ENCODE measurements at places on chromosomes 7 and 10.
A peak's percentile ranks its signal among the peaks of the same experiment; 100 is the strongest.

GRCh38 chr10:31129271-31129670 is 97.6 kb upstream of the ZNF438 start:
- DNase-seq, result no peak

DNA sequence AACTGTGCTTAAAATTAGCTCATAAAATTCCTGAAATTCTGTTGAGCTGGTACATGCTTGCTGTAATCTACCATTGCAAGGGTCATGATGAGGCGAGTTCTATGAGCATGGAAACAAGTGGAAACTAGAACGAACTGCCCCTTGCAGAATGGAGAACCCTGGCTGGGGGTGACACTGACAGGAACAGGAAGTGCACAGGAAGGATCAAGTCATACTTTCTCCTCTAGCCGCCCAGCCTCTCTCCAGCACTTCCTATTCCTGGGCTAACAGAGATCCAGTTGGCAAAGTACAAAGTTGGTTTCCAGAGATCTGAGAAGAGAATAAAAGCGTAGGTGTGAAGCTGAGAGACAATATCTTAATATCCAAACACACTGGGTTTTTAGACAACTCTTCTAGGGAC is 414.2 kb upstream of the PODXL start:
- DNase-seq, result no peak

GRCh38 chr10:34627741-34628140 is 187.4 kb downstream of the PARD3 start:
- no peak for DNase-seq

GRCh38 chr10:33341637-33342036 is 7.2 kb upstream of the NRP1 start:
- DNase-seq, result no peak

DNA sequence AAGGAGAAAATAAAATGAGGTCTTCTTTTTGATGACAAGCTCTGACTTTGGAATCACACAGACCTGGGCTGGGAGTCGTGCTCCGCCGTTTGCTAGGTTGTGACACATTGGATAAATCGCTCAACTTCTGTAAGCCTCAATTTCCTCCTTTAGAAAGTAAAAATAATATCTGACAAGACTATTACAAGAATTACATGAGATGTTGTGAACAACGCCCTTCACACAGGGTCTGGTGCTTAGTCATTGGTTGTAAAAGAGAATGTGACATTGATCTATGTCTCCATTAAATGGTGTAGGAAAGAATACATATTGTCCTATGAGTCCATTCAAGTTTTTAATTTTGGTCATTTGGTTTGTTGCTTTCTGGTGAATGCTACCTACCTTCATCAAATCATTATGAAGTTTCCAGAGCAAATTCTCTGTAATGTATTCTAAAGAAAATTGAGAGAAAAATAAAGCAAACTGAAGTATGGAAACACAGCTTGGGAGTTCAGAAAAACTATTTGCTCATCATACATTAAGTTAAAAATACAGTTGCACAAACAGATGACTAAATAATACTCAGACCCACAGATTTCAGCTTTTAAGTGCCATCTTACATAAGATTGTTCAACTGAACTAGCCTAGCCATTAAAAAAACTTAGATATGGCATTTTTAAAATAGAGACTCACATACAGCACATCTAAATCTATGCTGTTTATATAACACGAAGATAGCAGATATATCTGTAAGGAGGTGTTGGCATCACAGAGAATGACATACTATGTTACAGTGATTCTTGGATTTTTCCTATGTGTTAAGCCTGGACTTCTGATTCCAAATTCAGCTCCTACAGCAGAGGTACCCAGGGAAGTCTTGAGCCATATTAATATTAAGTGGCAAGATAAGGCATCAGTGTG is 12.3 kb upstream of the ADRB1 start:
- DNase-seq, result no peak

DNA sequence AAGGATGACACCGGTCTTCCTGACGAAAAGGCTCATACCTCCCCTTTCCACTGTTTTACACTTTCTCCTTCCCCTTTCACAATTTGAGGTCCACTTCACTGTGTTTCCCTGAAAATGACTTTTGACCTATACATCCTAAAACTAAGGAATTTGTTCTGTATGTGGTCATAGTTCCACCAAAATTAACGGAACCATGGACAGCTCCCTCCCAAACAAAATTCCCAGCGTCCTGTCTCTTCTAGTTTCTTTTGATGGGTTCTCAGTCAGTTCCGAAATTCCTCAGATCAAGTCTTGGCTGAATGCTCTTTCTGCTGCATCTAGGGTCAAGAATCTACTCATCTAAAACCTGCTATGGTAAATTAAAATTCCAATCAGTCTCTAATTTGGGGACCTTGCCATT is 1191.9 kb downstream of the CNTNAP2 start:
- no peak for DNase-seq

DNA sequence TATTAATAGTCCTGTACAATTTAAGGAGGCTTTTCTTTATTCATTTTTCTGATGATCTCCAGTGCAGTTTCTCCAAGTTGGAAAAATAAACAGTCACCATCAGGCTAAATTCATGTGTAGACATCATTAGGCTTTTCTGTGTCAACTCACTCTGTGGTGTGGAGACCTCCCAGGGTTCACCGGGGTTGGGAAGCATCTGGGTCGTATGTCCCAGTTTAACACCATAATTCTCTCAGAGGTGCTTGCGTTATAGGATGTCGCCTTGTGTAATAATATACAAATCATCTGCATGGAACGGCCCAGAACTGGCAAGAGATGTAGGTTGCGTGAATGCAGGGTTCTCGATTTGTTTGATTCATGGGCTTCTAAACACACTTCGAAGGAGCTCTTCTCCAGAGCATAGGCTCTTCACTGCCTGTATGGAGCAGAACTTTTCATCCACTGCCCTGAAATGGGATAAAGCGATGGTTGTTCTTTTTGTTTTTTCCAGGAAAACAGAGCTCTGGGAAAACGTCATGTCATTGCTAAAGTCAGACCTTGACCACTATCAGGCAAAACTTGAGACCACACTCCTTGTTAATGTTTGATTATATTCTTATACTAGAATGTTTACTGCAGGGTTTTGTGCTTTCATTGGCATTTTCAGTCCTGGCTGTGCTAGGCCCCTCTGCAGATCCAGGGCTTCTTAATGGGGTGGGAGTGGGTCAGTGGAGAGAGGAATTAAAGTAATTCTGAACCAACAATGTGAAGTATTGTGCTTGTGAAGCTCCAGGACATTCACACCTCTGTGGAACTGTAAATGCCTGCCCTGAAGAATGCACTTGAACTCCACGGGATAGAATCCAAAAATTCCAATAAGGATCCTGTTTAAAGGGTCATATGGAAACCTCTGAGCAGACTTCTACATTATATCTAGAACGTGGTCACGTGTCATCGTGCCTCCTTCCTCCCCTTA is 172.8 kb downstream of the TRIL start:
- no peak for DNase-seq

DNA sequence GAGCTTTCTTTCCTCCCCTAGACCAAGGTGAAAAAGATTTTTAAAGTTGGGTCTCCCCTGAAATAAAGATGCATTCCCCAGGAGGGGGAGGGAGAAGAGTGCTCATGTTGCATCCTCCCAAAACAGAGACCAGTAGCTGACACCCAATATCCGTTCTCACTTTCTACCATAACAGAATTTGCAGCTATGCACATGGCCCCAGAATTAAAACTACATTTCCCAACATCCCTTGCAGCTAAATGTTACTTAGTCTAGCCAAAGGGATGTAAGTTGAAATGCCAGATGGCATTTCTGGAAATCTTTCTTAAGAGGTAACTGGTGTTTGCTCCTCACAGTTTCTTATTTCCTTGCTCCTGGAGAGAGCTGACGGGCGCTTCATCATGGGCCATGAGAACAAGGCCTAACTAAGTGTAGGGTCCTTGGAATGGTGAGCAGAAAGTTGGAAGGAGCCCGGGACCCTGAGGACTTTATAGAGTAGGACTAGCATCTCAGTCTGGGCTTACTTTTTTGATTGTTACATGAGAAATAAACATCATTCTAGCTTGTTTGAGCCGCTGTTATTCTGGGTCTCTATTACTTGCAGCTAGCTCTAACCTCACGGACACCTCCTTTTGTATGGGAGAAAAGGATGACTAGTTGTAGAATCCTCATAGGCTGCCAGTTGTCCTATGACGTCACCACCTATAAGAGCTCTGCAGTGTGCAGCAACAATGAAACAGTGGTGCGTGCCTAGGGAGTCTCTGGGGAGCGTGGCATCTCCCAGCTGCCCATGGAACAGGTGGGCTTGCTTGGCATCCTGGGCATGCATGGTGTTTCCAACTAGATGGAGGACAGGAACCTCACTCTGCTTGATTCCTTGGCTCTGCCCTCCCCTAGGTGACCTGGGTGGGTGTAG is 46.1 kb upstream of the EXOC6 start:
- DNase-seq, result no peak

- DNase-seq, result no peak
Measured at GRCh38 chr10:27819781-27820531, 74.3 kb upstream of the MKX start.

- peak; percentile 78 for DNase-seq
Measured at GRCh38 chr7:22718200-22718711, 8.7 kb upstream of the IL6 start.

- no peak for DNase-seq
Measured at GRCh38 chr7:116525913-116526861, 1.4 kb downstream of the CAV1 start.

DNA sequence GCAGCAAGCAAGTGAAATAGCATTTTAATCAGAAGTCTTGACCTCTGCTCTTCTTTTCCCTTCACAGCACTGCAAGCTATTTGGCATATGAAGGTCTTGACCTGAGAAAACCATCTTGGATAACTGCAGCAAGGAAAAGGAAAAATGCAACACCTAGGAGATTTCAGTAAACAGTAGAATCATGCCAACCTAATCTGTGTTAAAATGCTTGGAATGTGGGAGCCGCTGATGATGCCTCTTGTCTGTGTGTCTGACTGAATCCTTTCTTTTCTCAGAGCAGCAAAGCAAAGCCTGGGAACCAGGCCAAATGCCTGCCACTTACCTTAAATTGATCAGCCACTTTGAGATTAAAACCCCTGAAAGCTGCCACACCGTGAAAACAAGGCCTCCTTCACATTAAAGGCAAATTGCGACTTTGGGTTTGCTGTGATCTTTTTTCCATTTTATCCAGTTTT is 80.4 kb upstream of the CDK6 start:
- no peak for DNase-seq

- no peak for DNase-seq
Measured at GRCh38 chr10:77032188-77032570, 605.4 kb downstream of the KCNMA1 start.

GRCh38 chr10:130300608-130301020 is 164.4 kb downstream of the GLRX3 start:
- DNase-seq, result no peak

DNA sequence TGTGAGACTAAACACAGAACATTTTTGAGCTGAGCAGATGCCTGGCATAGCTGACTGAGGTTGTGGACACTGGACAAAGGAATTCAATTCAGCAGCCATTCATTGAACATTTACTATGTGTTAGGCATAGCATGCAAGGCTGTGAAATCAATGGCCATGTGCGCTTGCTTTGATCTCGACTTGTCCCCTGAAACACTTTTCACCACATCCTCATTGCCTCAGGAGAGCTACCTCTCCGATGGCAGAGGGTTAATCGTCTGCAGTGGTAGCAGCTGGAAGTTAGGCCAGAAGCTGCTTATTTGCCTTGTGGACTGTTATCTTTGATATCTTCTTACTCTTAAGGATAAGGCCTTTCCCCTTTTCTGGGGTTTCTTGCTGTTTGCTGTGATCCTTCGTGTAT is 297.8 kb downstream of the AUTS2 start:
- DNase-seq, result no peak

DNA sequence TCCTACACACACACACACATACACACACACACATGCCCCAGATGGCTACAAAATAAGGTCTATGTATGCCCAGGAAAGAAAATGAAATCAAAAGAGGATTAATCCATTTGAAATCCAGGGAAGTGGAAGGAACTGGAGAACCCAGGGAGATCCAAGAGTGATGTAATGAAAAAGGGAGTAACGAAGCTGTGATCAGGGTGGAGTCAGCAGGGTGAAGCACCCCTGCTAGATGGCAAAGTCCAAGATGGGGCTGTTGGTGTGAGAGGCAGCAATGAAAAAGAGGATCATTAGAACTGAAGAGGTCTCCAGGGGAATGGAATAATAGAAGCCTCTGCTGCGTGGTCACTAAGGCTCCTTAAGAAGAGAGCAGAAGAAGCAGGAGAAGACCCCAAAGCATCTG is 43.6 kb upstream of the IL6 start:
- no peak for DNase-seq

GRCh38 chr10:6072215-6072934 is 10.2 kb upstream of the IL2RA start:
- no peak for DNase-seq

- no peak for DNase-seq
Measured at GRCh38 chr7:27901028-27901760, 161.2 kb downstream of the TAX1BP1 start.

DNA sequence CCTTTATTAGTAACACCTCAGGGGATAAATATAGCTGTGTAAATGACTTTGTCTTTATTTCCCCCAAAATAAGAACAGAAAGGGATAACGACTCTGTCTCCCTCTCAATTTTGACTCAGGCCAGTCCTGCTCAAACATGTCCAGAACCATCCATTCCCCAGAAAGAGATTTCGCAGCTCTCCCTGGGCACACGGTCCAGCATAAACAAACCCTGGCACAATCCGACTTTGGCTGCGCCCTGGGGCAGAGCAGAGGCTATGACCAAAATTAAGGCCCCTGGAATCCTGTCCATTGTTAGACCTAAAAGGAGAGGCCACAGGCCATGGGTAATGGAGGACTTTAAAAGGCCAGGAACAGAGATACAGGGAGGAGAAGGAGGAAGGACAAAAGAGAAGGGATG is 99.1 kb downstream of the PRPF18 start:
- no peak for DNase-seq

- DNase-seq, result no peak
Measured at GRCh38 chr10:22742678-22743077, 28.3 kb upstream of the PIP4K2A start.

DNA sequence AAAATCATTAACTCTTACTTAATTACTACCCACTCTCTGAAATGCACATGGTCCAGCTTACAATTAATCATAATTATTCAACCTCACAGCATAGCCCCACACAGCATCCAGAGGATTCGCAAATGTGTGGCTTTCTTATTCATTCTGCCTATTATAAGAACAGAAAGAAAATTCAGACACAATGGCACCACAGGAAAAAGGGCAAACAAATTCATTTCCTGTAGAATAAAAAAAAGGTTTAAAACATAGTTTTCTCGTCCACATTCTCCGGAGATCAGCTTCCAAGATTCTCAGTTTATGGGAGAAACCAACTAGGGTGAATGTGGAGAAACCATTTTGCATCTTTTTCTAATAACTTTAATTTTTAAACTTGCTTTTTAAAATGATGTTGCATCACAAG is 201.6 kb downstream of the PARD3 start:
- DNase-seq, result no peak

DNA sequence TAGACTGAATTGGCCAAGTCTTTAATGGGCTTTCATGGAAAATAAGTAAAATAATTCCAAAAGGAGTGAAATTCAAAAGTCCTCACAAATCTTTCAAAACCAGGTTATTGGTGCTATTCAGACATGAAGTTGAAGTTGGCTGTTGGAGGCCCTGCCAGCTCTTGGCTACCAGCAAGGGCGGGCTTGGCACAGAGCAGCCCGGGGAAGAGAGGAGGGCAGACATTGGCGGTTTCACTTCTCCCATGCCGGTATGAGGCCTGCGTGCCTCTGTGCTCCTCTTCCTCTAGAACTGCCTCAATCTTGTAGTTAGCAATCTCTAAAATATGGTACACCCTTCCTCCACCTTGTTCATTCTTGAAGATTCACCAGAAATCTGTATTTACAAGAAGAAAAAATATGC is 16.4 kb upstream of the NPS start:
- DNase-seq, result no peak
